ENCODE measurements at places on chromosomes 13 and 19.

DNA sequence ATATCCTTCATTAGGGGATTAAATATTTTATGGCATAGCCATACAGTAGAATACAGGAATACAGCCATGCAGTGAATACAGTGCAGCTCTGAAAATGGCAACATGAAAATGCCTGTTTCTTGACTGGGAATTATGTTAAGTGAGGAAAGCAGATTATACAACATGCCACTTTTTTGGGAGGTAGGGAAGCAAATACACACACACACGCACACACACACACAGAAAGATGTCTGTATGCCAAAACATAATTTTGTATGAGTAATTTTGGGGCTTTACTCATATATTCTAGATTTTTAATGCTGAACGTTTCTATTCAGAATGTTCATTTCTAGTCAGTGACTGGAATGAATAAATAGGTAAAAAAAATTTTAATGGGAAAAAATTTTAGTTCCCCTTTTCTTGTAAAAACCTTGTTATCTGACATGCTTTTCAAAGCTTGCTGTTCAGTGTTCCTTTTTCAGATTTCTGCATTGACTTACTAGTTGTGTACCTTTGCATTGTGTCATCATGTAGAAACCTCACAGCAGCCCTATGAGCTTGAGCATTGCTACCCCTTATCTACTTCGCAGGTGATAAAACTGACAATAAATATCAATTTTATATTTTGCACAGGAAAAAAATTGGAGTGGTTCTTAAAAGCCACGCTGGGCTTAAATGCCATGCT is 7.8 kb downstream of the GPR183 start:
- DNase-seq = no peak

DNA sequence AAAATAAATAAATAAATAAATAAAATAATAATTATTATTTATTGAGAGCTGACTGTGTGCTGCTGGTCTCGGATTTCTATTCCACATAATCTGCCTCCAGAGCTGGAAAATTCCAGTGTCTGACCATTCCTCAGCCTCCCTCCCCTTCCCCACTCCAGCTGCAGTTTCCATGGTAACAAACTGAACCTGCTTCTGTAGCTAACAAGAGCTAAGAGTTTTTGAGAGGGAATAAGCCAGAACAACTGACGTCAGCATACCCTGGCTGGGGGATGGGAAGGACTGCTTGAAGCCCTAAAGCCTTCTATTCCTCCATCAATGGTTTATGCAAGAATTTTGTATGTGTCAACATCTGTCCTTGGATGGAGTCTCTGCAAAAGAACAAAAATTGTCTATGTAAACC is 26.0 kb upstream of the PEG3 start:
- peak; percentile 1 for DNase-seq

GRCh38 chr19:53041366-53041765 is 3.2 kb upstream of the ERVV-2 start:
- no peak for DNase-seq

DNA sequence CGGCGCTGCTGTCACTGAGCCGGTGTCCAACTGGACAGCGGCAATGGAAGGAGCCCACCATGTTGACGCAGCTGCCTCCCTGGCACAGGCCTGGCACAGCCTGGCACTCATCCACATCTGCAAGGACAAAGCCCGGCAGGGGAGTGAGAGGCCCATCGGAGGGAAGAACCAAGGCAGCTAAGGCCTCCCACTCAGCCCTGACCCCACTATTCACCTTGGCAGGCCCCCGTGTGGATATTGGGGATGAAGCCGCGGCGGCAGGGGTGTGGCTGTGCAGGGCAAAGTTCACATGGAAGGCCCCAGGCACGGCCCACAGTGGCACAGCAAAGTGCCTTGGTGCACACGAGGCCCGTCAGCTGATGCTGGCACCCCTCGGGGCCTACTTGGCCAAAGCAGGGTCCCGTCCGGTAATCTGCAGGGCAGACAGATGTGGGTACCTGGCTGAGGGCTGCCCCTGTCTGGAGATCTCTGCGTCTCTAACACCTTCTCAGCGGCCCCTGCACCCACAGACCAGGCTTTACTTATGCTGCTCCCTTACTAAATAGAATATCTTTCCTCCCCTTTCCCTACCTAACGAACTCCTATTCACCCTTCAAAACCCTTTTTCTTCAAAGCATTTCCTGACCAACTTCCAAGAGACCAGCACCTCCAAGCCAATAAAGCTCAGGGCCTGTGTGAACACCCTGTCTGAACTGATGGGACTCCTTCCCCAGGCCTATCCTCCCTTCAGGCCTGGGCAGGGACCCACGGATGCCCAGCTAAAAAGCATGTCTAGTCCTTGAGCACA is 7.5 kb downstream of the FBN3 start:
- no peak for DNase-seq

DNA sequence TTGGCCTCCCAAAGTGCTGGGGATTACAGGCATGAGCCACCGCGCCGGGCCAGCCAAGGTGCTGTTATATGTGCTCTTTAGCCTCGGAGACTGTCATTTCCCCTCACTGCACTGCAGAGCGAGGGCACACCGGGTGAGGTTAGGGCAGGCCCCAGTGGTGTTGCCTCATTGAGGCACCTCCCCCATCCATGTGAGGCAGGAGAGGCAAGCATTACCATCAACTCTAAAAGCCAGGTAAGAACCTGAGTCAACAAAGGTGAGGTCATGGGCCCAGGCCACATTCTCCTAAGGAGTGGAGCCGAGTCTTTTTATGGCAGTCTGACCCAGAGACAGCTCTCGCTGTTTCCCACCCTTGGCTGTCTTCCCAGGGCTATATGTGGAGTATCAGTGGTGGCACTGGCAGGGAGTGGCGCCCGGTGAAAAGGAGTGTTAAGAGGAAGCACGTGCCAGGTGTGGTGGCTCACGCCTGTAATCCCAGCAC is 10.9 kb downstream of the B3GNT8 start:
- DNase-seq = no peak

- no peak for DNase-seq
These were observed 522.6 kb upstream of the PCDH9 start for GRCh38 chr13:67752759-67753158.
